ENCODE measurements at places on chromosomes 2 and 18.

DNA sequence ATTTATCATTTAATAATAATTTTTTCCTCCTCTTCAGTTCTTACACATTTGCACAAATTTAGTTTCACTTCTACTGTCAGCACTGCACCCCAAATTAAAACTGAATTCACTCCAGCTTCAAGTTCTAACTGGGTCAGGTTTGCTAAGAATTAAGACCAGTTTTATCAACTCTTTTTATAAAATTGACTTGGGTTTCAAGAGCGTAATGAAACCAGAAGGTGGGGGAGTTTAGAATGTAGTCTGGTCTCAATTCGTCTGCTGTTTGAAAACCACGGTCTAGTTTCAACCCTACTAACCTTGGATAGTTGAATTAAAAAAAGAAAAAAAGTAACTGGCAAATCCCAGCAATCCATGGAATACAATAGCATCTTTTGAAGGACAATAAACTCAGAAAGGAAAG is 14.3 kb upstream of the CTLA4 start:
- DNase-seq = no peak

GRCh38 chr2:155377266-155377680 is 678.8 kb downstream of the KCNJ3 start:
- DNase-seq = no peak

- no peak for DNase-seq
Measured at GRCh38 chr2:138515092-138515491, 13.5 kb downstream of the SPOPL start.

DNA sequence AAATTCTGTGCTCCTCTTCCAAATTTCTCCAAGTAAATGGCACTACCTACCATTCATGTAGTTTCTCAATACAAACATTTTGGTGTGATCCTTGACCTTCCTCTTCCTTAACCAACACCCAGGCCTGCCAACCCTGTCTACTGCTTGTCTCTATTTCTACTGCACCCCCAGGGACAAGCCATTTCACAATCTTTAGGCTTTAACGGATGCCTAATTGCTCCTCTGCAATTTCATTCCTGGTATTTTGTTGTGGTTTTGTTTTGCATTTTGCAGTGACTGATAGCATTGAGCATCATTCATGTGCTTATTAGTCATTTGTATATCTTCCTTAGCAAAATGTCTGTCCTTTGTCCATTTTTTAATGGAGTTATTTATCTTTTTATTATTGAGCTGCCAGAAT is 10.0 kb downstream of the FAP start:
- DNase-seq = no peak

Measured in ELF-1 (cell line).